Muscle of back (tissue), 13 donors: ENCODE measurements at places on chromosomes 4 and X.

DNA sequence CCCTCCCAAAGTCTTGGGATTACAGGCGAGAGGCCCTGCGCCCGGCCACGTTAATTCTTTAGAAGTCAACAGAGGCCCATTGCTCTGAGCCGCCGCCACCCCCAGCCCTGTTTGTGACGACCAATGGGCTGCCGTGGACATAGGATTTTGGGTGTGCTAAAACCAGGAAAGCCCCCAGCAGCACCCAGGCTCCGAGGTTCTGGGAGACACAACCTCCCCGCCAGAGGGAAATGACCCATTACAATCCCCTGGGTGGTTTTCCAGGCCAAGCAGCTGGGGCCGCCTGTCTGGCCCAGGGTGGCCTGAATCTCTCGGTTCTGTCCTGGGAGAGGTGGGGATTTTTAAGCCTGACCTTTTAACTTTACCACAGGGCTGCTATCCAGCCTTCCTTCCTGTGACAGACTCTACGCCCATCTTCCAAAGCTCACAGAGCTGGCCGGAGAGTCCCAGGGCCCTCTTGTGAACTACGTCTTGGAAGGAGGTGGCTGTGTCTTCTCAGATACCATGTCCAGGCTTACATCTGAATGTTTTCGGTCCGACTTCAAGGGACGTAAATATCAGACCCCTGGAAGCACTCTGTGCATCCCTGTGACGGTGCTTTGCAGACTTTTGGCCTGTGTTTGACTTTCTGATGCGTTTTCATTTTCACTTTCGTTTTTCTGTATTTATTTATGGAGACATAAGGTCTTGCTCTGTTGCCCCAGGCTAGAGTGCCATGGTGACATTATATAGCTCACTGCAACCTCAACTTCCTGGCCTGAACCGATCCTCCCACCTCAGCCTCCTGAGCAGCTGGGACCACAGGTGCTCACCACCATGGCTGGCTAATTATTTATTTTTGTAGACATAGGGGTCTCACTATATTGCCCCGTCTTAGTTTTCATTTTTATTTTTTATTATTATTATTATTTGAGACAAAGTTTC is 36.0 kb downstream of the P2RY8 start:
- no peak for DNase-seq

- no peak for DNase-seq
Measured at GRCh38 chr4:184897895-184898294, 72.1 kb upstream of the ACSL1 start.

DNA sequence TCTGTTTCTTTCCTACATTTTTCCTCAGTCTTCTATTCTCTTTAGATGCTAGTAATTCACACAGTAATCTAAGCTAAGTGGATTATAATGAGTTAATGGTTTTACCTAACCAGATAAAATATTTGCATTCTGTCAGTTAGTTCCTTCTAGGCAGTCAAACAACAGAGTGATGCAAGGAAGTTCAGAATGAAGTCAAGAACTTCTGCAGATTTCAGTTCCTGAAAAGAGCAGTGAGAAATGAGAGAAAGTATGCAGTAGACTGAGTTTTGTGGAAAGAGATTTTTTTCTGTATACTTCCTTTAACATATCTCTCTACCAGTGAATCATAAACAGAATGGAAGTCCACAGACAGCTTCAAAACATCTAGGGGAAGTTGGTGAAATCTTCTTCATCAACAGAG is 774.0 kb upstream of the POU3F4 start:
- no peak for DNase-seq

GRCh38 chr4:36218121-36218520 is 26.2 kb downstream of the ARAP2 start:
- DNase-seq = no peak

GRCh38 chrX:13515211-13515930 is 54.0 kb upstream of the EGFL6 start:
- no peak for DNase-seq
